ENCODE measurements at places on chromosomes 16 and 17. TPM values are rescaled to one million over a fixed set of nuclear protein-coding genes. Genes with fewer than 3 reads are reported as not detected.
A peak's percentile ranks its signal among the peaks of the same experiment; 100 is the strongest.

GRCh38 chr16:822174-822908 lies 21.8 kb upstream of the GNG13 start:
- DNase-seq: no peak
- no peaks in the 10 kb centered on the region for H3K36me3 ChIP-seq
- H3K4me1 ChIP-seq: no peaks in the 10 kb centered on the region
- peaks cover 52% of the 10 kb centered on the region for H3K27me3 ChIP-seq
- no peak overlapping the region for H3K27ac ChIP-seq
- H3K4me3 ChIP-seq: no peak overlapping the region

DNA sequence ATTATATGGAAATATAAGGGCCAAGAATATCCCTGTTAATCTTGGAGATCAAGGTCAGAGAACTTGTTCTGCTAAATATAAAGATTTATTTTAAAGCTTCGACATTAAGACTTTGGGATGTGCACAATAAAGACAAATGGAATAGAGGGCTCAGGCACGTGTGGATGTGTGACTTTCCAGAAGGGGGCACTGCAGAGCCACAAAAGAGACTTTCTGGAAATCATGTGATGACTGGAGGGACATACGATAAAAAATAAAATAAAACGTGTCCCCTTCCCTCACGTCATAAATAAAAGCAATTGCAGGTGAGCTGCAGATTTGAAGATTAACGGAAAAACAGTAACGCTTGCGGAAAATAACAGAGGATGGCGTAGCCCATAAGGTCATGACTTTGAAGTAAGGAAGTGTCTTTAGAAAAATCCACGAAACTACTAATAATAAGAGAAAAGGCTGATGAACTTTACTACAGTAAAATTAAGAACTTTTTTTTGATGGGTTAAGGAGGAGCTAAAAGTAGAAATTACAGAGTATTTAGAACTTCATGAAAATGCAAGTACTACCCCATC lies 9.4 kb upstream of the ENGASE start:
- H3K27me3 ChIP-seq: no peaks in the 10 kb centered on the region
- no peaks in the 10 kb centered on the region for H3K4me1 ChIP-seq
- H3K4me3 ChIP-seq: no peak overlapping the region
- H3K36me3 ChIP-seq: no peaks in the 10 kb centered on the region
- DNase-seq: peak; percentile 75
- no peak overlapping the region for H3K27ac ChIP-seq

- no peaks in the 10 kb centered on the region for H3K27me3 ChIP-seq
- no peaks in the 10 kb centered on the region for H3K4me1 ChIP-seq
- no peak overlapping the region for H3K4me3 ChIP-seq
- DNase-seq: peak; percentile 86
Observed at GRCh38 chr16:10871157-10871991, 5.6 kb upstream of the CIITA start.

The G6PC1 gene
- total RNA-seq: not detected

The KRTAP1-5 gene
- total RNA-seq: not detected
